SJSA1 (cell line): ENCODE measurements at places on chromosomes 4 and X. TPM values are rescaled to one million over a fixed set of nuclear protein-coding genes. Genes with fewer than 3 reads are reported as not detected.
A peak's percentile ranks its signal among the peaks of the same experiment; 100 is the strongest.

DNA sequence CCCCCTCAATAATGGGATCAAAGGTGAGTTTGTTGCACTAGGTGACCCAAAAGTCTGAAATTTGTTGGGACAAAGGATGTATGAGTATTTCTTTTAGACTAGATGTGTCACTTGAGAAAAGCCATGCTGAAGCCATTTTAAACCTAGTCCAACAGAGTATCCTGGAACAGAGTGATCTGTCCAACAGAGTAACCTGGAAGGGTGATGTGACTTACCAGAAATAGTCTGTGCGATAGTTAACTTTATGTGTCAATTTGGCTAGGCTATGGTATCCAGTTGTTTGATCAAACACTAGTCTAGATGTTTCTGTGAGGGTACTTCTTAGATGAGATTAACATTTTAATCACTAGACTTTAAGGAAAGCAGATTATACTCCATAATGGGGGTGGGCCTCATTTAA is 154.5 kb downstream of the PARM1 start:
- H3K4me1 ChIP-seq, result no peaks in the 10 kb centered on the region
- H3K4me3 ChIP-seq, result no peak overlapping the region
- no peak for DNase-seq
- no peak overlapping the region for H3K27ac ChIP-seq
- H3K36me3 ChIP-seq, result no peaks in the 10 kb centered on the region
- no peaks in the 10 kb centered on the region for H3K27me3 ChIP-seq

DNA sequence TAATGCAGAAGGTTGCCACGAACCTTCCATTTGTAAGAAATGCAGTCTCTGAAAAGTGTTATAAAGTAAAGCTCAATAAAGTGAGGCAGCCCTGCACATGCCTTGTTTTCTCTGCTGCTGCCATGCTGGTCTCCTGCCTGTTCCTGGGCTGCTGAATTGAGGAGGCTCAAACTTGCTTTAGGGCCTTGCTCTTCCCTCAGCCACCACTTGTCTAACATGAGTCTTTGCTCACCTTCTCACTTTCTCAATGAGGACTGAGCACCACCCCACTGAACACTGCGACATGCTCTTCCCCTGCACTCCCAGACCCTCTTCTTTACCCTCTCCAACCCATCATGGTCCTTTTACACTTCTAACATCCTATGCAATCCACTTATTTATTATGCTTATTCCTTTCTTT is 25.2 kb upstream of the MFAP3L start:
- H3K4me3 ChIP-seq, result no peak overlapping the region
- H3K36me3 ChIP-seq, result no peaks in the 10 kb centered on the region
- no peak overlapping the region for H3K27ac ChIP-seq
- H3K4me1 ChIP-seq, result no peaks in the 10 kb centered on the region
- H3K27me3 ChIP-seq, result no peaks in the 10 kb centered on the region
- DNase-seq, result no peak

Gene GSPT2
- 4.8 and 6.1 TPM in 2 replicates for total RNA-seq

DNA sequence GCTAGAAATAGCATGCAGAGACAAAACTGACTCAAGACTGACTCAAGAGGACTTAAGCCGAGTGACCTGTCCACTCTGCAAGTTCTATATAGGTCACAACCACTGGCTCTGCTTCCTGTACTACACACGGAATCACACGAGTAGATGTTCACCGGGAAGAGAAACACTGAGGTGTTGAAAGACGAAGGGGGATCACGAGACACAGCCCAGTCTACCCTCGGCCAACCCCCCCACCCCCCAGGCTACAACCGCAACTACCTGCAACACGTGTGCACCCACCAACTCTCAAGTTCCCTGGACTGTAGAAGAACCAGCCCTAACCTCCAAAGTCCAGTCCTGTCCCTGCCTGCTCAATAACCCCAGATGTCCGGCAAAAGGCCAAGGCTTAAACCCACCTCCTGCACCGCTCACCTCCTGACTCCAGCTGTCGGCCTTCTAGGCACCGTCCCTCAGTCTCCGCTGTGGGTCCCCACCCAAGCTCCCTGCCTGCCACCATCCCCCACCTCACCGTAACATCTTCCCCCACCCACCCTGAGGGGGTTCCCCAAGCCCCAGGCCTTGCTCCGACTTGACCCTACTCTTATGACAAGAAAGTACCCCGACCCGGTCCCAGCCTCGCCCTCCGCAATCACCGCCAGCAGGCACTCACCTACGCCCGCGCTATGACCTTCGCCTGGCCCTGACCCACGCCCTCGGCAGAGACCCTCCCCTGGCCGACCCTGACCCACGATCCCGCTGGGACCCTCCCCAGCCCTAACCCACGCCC is 739 bp downstream of the GAK start:
- H3K27me3 ChIP-seq, result no peaks in the 10 kb centered on the region
- peaks cover 8% of the 10 kb centered on the region; the same call in 1 of the 2 replicates for H3K36me3 ChIP-seq
- H3K4me1 ChIP-seq, result peaks cover 5% of the 10 kb centered on the region; the same call in 1 of the 2 replicates

- H3K4me3 ChIP-seq, result no peak overlapping the region
- no peaks in the 10 kb centered on the region for H3K4me1 ChIP-seq
- no peak overlapping the region for H3K27ac ChIP-seq
- no peaks in the 10 kb centered on the region for H3K36me3 ChIP-seq
Measured at GRCh38 chrX:115966920-115967319, 203.6 kb upstream of the AGTR2 start.

- H3K4me1 ChIP-seq, result no peaks in the 10 kb centered on the region
- no peaks in the 10 kb centered on the region for H3K27me3 ChIP-seq
- no peak overlapping the region for H3K4me3 ChIP-seq
- H3K27ac ChIP-seq, result no peak overlapping the region
Measured at GRCh38 chrX:150753357-150753756, 60.2 kb downstream of the MTMR1 start.

Gene GPR82
- not detected in 2 replicates for total RNA-seq

GRCh38 chrX:91434351-91435168 is at the start of gene PABPC5:
Gene PABPC5 (plus strand): TSS chrX:91434839. CDS start chrX:91435578, 739 bp downstream.
- H3K4me3 ChIP-seq, result peak within 1 kb of the TSS; percentile 38
- DNase-seq, result peak; percentile 69
- H3K27me3 ChIP-seq, result no peaks in the 10 kb centered on the region
- no peak within 1 kb of the TSS for H3K27ac ChIP-seq
- no peaks in the 10 kb centered on the region for H3K36me3 ChIP-seq
- H3K4me1 ChIP-seq, result no peaks in the 10 kb centered on the region

DNA sequence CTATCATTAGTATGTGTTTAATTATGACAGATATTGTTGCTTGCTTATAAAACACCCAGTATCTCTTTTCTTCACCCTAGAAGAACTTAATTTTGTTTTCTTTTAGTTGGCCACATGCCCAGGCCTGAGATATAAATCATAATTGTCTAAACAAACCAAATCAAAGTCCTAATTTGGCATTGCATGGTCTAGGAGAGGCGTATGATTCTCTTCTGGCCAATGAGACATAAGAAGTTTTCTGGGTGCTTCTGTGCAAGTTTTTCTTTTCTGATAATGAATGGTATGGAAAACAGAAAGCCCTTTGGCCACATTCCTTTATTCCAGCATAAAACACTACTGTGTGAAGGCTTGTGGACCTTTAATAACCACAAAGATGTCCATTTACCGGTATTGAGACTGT is 192.9 kb upstream of the CTSO start:
- no peaks in the 10 kb centered on the region for H3K27me3 ChIP-seq
- H3K4me1 ChIP-seq, result no peaks in the 10 kb centered on the region
- H3K36me3 ChIP-seq, result no peaks in the 10 kb centered on the region

Gene CNGA1
- 0.91 TPM in 1 of 2 replicates, not detected in the other for total RNA-seq

DNA sequence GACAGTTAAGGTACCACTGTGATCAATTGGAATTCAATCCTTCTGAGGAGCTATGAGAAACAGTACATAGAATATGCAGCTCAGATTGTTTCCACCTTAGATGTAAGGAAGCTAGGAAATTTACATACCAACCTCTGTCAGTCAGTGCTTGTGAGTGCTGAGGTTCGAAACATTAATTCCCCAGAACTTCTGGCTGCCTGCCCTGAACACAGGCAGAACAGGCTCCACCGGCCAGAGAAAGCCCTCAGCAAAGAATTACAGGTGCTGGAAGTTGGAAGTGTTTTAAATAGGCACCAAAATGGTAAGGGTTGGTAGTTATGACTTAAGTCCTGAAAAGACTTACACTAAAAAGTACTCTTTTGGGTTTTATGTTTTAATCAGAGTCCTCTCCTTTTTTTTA is 651.8 kb downstream of the C4orf33 start:
- no peaks in the 10 kb centered on the region for H3K4me1 ChIP-seq
- H3K36me3 ChIP-seq, result no peaks in the 10 kb centered on the region
- no peak overlapping the region for H3K27ac ChIP-seq
- H3K4me3 ChIP-seq, result no peak overlapping the region
- no peak for DNase-seq

Gene PIN4
- total RNA-seq, result 5.3 and 7.2 TPM in 2 replicates
